ENCODE measurements at places on chromosomes 1 and 21.

GRCh38 chr1:220527908-220528678 is at the start of gene MARK1:
MARK1 (plus strand) TSS chr1:220528136; CDS start chr1:220528823, 687 bp downstream.
- DNase-seq = peak; percentile 8

DNA sequence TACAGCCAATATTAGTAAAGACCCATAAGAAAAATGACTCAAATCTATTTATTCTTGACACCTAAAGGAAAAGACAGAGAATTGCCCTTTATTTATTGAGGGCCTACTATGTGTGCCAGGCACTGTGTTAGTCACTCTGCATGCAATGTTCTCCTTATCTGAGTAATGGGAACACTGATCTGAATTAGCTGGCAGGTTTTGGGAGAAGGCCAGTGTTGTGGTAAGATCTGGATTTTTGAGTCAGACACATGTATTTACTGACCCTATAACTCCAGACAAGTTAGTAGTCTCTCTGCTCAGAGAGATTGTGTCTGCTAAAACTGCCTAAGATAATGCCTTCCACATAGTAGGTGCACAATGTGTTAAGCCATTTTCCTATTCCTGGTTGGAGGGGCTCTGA is 17.3 kb downstream of the LCE4A start:
- no peak for DNase-seq

DNA sequence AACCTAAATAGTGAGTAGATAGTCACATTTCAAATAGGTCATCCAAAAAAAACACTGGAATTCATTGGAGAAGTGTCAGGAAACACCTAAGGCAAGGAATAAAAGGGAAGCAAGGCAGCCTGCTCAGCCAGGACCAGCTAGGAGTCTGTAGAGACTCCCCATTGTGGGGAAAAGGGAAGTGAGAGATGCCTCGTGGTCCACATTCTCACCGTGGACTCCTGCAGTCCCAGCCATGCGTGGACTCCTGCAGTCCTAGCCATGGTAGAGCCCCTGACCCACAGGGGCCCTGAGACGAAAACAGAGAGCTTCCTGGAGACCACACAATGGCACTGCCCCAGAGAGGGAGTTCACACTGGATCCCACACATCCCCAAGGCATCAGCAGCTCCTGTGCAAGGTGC is 97.5 kb downstream of the LRIG2 start:
- no peak for DNase-seq

GRCh38 chr1:78437941-78438340 is 52.8 kb upstream of the PTGFR start:
- no peak for DNase-seq

- DNase-seq = no peak
These were observed 4.4 kb upstream of the FMO2 start for GRCh38 chr1:171180670-171181069.

DNA sequence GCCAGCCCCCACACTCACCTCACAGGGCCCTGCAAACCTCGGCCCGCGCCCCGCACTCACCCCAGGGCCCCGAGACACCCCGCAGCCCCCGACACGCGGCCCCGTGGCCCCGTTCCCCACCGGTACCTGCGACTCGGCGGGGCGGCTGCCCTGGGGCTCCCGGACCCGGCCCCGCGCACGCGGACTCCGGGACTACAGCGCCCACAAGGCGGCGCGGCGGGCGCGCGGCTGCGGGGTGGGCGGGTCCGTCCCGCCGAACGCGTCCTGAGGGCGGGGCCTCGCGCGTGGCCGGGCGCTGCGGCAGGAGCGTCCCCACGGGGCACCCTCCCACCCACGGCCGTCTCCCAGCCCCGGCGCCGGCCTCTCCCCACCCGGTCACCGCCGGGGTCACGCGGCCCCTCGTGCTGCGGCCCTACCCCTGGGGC is at the start of gene SLC19A1:
Gene SLC19A1 (minus strand): TSS at position 199 of the 425 bp plus-strand sequence. CDS start 4,481 bp downstream, outside the sequence.
- DNase-seq = peak; percentile 80

GRCh38 chr1:27872059-27872801 is at the start of gene THEMIS2:
THEMIS2 (plus strand) TSS chr1:27872544; CDS start chr1:27872572, 28 bp downstream.
- DNase-seq = peak; percentile 85

GRCh38 chr1:66350001-66350547 is 183.9 kb upstream of the SGIP1 start:
- DNase-seq = peak; percentile 54

Data from stimulated activated CD4-positive, alpha-beta T cell treated with anti-CD3 and anti-CD28 coated beads, Interleukin-4, amount 100 ng/mL, for 1 hour (primary cell).